GM12891 (cell line): ENCODE measurements at places on chromosomes 1 and 21.

DNA sequence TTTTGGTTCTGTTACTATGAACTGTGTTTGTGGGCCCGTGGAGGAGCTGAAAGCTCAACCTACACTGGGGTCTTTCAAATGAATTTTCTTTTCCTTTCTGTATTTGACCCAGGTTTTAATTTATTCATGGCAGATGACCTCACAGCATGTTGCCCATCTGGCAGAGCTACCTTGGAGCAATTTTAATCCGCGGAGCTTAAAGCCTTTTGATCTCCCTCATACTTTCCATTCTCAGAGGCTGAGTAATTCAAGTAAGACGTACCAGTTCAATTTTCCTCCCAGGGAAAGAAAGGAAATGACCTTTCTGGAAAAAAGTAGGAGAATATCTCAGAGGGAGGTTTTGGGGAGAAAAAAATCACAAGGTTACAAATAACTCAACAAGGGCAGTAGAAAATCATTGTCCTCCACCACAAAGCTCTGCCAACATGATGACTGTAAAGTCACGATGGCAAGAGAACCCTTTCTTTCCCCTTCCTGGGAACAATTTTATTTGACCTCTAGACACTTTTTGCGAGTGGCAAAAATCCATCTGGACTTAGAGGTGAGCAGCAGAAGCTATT lies 21.6 kb upstream of the PCP4 start:
- no peak for DNase-seq

- no peak for DNase-seq
Observed at GRCh38 chr1:201719812-201720521, 109.0 kb upstream of the IPO9 start.

DNA sequence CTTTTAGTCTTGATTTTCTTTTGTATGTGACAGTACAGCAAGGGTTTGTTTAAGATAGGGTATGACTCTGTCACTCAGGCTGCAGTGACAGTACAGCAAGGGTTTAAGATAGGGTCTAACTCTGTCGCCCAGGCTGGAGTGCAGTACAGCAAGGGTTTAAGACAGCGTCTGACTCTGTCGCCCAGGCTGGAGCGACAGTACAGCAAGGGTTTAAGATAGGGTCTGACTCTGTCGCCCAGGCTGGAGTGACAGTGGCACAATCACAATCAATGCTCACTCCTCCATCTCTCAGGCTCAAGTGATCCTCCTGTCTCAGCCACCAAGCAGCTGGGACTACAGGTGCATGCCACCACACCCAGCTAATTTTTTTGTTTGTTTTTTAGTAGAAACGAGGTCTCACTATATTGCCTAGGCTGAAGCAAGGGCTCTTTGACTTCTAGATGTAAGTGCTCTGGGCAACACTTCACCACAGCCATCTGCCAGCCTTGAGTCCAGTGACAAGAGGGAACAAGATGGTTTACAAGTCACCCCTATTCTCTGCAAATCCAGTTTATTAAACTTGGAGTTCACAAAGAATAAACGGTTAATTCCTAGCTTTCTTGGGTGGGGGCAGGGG lies 965 bp upstream of the SH2D5 start:
- DNase-seq: no peak

DNA sequence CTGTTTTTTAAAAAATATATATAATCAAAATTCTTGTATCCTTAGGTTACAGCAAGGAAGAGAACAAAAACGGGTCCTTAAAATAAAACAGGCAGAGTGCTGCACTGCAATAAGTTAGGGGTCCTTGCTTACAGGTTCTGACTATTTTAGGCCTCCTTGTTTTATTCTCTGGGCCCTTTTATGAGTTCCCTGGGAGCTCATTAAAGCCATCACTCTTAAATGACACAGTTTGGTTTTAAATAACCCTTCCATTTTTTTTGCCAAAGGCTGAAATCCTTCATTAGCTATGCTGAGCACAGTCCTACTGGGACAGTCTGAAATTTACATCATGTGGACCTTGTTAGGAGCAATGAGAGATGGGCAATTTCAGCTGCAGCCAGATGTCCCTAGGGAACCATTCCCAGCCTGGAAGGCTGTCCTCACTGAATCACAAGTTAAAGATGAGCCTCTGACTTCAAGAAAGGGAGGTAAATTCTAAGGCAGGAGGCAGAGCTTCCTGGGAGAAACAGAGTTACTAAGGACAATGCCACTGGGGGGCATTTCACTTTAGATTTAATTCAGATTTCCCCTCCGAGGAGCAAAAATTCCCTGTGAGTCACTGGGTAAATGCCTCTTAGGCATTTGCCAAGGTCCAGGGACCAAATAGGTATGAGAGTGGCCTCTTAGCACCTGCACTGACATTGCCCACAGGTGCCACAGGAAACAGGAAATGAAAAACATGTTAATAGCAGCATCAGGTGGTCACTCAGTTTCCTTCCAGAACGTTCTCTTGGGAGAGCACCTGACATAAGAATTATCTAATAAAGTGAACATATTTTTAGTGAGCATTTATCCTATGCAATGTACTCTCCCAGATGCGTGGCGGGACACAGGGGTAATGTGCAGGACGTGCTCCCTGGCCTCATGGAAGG lies 3.8 kb upstream of the MUL1 start:
- DNase-seq: no peak

- DNase-seq: no peak
Observed at GRCh38 chr1:36542024-36542961, 59.6 kb upstream of the CSF3R start.

GRCh38 chr1:188986745-188987417 lies 1490.8 kb downstream of the BRINP3 start:
- DNase-seq: no peak
